ENCODE measurements at places on chromosomes 2 and 18.

DNA sequence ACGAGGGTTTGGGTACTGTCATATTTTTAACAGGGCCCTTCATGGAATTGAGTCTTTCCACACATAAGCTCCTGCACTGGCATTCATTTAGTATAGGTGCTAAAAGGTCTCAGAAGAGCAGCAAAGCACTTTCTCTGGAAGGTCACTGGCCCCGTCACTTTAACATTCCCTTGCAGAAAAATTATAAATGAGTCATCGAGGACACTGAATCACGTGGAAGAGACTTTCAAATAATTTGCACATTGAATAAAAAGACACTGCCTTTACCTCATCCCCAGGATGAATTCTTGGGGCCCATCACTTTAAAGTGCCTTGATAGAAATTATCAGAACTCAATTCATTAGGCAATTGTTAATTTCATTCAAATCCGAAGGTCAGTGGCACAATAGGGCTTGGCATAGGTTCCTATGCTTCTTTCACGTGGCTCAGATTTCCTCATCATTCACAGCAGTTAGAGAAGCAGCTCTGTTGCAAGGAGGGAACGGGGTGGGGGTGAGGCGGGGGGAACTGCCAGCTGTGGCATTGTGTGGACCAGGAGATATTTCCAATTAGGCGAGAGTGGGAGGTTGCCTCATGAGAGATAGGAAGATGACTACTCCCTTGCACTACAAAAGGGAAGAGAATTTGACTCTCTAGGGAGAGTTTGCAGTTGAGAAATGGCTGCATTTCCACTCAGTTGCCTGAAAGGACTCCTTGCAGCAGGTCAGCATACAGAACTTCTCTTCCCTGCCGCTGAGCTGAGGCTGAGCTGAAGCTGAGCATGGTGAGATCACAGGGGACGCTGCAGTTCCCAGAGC lies 86.3 kb upstream of the NPAS2 start:
- DNase-seq, result no peak

- no peak for DNase-seq
Observed at GRCh38 chr2:45605116-45605515, 6.0 kb downstream of the SRBD1 start.

- no peak for DNase-seq
Observed at GRCh38 chr2:217204358-217204757, 344.5 kb upstream of the TNP1 start.

DNA sequence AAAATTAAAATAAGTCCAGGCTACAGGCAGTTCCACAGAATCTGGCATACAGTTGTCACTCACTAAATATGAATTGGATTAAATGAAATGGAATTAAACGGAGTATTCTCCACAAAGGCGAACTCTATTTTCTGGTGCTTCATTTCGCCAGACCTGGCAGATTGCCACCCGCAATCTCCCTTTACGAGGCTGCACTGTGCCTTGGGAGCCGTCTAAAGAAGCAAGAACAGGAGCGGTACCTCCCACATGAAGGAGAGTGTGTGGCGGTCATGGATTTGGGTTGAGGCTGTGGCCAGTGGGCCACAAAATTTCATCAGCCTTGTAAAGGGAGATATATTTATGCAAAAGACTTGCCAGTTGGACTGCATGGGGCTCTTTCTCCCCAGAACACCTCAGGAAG lies 151.0 kb downstream of the OSR1 start:
- DNase-seq, result no peak

GRCh38 chr2:122063716-122064115 lies 308.3 kb downstream of the TSN start:
- DNase-seq, result no peak

DNA sequence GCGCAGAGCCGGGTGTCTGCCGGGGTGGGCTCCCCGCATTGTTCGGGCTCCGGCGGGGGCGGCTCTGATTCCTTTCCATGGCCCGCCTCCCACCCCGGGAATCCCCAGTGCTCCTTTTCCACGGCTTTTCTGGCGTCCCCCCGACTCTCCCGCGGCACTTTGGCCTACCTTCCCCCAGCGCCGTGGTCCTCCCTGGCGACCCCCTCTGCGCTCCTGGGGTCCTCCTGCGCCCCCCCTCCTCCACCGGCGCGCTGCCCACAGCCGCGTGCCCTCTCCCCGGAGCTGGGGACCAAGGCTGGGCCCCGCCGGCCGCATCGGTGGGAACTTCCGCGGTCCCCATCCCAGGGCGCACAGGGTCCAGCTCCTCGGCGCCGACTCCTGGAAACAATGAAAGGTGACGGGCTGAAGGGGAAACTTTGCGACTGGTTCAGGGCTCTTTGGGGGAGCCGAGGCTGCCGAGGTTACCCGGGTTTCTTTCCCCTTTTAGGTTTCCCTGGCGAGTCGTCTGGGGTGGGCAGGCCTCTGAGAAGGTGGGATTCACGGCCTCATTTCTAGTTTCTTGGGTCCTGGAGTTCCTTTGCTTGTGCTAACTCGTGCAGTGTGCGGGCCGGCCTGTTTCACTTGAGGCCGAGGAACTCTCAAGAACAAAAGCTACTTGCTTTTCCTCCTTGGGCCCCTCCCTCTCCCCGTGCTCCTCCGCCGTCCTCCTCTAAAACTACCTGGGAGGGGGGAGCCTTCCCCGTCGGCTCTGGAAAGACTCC lies 2.2 kb downstream of the TGIF1 start:
- no peak for DNase-seq

DNA sequence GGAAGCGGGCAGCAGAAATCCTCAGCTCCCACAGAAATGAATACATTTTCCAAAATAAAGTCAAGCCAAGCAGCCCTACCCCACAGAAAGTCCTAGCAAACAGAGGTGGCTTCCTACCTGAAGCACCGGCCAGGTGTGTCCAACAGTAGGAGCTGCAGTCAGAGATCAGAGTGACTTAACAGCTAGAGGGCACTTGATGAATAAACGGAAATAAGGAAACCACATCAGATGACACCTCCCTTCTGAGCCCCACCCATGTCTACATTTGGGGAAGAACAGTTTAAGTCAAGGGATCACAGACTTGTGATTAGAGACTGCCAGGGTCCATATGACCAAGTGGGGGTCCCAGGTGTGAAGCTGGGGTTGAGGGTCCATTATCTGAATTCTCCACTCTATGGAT lies at the start of gene CXCR1:
CXCR1 (minus strand) TSS at position 172 of the 400 bp plus-strand sequence. CDS start 1,751 bp downstream, outside the sequence.
- no peak for DNase-seq

Data from globus pallidus (tissue), 1 donor.